Effector CD8-positive, alpha-beta T cell (primary cell): ENCODE measurements at places on chromosomes 7 and 10.
A peak's percentile ranks its signal among the peaks of the same experiment; 100 is the strongest.

DNA sequence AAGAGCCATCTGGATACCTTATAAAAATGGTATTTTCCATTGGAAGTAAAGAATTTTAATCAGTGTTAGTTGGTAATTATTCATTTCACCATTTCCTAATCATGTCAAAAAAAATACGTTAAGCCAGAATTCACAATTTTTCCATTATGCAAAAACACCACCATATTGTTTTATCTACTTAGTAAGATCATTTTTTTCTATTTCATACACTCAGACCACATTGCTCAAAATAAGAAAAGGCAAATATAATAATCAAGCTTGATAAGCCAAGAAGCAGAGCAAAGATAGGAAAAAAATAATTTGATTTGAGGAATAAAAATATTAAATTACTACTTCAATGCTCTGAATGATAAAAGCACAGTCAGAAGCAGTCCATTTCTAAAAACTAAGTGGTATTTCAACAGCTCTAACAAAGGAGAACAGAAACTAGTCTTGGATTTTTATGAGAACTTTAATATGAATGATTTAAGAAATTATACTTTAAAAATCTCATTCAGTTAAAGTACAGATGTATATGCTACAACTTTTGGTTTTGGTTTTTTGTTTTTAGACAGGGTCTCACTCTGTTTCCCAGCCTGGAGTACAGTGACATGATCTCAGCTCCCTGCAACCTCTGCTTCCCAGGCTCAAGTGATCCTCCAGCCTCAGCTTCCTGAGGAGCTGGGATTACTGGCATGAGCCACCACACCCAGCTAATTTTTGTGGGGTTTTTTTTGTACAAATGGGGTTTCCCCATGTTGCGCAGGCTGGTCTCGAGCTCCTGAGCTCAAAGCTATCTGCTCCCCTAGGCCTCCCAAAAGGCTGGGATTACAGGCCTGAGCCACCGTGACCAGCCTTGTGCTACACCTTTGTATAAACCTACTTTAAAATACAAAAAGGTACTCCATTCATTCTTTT, 46.6 kb downstream of the LRRN3 start:
- no peak for DNase-seq

- DNase-seq, result no peak
Measured at GRCh38 chr7:24982917-24983316, 2.9 kb upstream of the OSBPL3 start.

- DNase-seq, result no peak
Measured at GRCh38 chr10:60517805-60518204, 128.1 kb upstream of the ANK3 start.

GRCh38 chr10:115572740-115573455, 479.7 kb downstream of the ATRNL1 start:
- DNase-seq, result no peak

DNA sequence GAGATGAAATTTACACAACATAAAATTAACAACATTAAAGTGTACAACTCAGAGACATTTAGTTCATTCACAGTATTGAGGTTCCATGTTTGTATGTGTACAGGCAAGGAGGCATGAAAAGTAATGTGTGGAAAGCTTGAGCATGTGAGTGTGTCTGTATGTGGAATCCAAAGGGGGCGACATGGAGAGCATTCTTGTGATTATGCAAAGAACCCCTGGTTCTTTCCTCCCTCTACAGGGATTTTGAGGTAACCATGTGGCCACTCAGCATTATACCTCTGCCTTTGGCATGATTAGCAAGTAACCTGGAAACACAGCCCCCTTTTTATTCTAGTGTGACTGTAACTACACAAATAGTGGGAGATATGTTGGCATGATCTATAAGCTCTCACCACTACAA, 21.0 kb downstream of the OR2F1 start:
- no peak for DNase-seq

DNA sequence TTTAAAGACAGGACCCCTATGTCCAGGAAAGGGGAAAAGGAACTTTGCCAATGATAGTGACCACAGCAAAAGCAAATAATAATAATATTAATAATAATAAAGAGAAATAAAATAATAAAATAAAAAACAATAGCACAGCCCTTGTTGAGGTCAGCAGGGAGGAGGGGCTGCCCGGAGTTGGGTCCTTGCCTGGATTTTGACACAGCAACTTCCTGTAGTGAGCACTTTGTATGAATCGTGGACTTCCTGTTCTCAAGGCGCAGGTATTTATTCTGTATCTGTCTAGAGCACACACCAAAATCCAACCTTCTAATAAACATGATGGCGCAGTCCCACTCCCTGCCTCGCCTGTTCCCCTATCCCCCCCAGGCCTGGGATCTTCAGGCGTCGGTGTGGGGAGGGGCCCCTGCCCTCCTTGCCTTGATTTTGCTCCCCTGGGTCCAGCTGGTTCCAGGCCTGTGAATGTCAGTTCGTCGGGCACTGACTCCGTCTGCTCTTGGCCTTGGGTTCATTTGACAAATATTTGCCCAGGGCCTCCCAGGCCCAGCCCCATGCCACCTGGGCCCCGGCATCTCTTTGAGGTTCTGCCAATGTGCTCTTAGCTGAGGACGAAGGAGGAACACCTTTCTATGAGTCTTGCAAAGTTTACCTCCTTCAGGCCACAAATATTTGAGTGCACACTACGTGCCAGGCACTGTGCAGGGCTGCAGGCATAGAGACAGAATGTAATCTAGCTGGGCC, 13.9 kb downstream of the TRIM8 start:
- no peak for DNase-seq

DNA sequence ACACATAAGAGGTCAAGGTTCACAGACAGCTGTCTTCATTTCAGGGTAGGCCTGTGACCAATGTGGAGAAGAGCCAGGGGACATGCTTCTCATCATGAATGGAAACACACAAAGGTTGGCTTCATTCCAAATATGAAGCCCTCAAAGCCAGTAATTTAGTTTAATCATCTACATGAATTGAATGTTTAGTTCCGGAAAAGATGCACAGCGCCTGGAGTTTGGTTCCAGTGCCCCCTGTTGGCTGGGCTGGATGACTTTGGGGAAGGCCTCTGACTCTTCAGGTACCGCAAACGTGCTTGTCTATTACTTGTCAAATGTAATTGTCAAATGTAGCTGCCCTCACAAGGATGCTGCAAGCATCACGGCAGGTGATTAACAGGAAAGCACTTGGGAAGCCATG, 130.7 kb downstream of the ADRA2A start:
- DNase-seq, result no peak

DNA sequence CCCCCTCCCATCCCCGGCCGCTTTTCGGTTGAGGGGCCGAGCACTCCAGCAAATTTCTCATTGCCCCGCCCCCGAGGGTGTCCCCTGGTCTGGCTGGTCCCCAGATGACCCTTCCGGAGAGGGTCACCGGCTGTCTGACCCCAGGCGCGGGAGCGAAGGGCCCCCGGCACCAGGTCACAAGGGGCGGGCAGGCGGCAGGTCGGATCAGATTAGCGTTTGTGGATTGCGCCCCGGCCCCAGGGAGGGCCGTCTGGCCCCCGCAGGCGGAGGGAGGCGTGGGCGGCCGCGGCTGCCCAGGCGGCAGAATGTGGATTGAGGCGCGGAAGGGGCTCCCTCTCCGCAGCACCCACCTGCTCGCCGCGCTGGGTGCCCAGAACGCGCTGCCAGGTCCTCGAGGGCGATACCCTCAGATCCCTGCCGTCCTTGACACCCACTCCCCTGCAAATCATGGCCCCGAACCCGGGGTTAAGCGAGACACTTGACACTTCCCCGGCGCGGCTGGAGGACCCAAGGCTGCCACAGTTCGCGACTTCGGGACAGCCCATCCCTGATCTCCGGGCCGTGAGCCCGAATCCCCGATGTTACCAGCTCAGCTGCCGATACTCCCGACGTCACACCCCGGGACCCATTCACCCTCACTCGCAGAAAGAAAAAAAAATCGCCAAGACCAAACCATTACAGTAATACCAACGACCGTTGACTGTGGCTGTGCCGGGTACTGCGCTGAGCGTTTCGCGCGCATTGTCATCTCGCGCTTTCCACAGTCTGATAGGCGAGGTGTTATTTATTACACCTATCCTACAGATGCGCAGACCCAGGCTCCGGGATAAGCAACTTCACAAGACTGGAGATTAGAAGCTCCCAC, 953 bp downstream of the NODAL start:
- no peak for DNase-seq

DNA sequence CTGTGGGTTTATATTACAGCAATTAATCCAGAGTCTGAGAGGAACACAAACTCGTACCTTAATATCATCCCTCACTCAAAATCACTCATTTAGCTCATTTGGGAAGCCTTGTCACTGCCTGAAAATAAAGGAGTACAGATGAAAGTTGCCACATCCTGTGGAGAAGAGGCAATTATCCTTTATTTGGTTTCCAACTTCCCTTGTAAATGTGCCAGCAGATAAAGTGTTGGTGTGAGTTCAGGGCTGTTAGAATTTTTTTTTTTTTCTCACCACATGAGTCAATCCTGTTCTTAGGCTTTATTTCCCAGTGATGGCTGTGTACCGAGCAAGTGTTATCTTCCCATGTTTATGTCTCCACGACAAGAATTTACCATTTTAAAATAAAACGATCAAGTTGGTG, 99.0 kb upstream of the SMIM30 start:
- no peak for DNase-seq

- DNase-seq, result no peak
Measured at GRCh38 chr10:128042131-128042610, 84.1 kb downstream of the MKI67 start.

DNA sequence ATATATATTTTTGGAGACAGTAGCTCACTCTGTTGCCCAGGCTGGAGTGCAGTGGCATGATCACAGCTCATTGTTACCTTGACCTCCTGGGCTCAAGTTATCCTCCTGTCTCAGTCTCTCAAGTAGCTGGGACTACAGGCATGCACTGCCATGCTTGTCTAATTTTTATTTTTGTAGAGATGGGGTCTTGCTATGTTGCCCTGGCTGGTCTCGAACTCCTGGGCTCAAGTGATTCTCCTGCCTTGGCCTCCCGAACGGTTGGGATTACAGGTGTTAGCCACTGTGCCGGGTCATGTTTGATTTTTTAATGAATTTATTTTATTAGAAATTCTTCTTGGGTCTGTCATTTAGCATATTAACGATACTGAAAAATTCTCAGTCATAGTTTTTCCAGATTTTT, 70.5 kb downstream of the TMEM270 start:
- DNase-seq, result no peak

- DNase-seq, result no peak
Measured at GRCh38 chr10:60535427-60535826, 145.8 kb upstream of the ANK3 start.

DNA sequence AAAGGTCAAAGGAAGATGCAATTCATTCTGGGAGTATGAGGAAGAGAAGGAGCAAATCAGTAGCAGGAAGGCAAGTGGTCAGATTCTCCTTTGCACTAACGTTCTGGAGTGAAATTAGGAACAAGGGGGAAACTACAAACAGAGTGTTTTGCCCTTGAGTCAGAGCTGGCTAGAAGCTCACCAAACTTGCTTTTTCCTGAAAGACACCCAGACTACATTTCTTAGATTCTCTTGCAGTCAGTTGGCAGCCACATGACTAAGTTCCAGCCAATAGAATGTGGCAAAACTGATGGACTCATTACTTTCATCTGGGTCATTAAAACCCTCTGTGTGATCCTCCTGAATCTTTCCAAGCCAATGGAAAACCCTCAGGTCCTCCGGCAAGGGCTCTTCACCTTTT, 18.6 kb upstream of the DLX5 start:
- DNase-seq, result no peak

- DNase-seq, result no peak
Measured at GRCh38 chr10:48236199-48236621, 38.3 kb downstream of the FRMPD2 start.

- DNase-seq, result no peak
Measured at GRCh38 chr10:19570120-19570519, 246.1 kb upstream of the PLXDC2 start.

- no peak for DNase-seq
Measured at GRCh38 chr7:20200361-20200760, 16.8 kb downstream of the MACC1 start.

GRCh38 chr7:11212080-11212711, 238.5 kb downstream of the PHF14 start:
- DNase-seq, result peak; percentile 3

DNA sequence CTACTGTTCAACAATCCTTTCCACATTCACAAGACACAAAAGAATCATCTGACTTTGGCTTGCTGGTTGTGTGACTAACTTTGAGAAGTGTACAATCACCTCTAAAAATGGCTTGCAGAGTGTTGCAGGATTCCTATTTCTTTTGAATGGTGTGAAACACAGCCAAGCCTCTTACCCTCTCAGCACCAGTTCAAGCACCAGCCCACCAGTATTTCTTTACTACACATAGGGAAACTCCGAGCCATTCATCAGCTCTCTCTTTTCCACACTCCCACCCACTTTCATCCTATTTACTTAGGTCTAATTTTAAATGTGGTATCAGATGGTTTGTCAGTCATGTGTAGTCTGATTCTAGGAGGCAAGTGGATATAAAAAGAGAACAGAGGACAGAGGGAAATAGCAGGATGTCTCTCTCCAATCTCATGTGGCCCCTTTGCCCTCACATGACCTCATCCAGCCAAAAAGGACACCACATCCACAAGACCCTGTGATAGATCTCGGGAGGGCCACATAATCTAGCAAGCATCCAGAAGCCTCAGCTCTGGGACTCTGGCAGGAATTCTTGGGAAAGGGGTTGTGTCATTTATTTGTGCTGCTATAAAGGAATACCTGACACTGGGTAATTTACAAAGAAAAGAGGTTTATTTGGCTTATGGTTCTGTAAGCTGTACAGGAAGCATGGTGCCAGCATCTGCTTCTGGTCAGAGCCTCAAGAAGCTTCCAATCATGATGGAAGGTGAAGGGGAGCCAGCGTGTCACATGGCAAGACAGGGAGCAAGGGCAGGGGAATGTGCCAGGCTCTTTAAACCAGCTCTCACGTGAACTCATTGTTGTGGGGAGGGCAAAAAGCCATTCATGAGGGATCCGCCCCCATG, 66.8 kb upstream of the NEBL start:
- DNase-seq, result no peak

GRCh38 chr7:43583424-43584194, 701 bp downstream of the STK17A start:
- DNase-seq, result peak; percentile 45

GRCh38 chr10:123518765-123519164, 147.4 kb upstream of the GPR26 start:
- no peak for DNase-seq
